ENCODE measurements at places on chromosomes 11 and 22. TPM values are rescaled to one million over a fixed set of nuclear protein-coding genes. Genes with fewer than 3 reads are reported as not detected.

Gene TBX10
- not detected for total RNA-seq

Gene GLB1L2
- total RNA-seq: 4.7 TPM

DNA sequence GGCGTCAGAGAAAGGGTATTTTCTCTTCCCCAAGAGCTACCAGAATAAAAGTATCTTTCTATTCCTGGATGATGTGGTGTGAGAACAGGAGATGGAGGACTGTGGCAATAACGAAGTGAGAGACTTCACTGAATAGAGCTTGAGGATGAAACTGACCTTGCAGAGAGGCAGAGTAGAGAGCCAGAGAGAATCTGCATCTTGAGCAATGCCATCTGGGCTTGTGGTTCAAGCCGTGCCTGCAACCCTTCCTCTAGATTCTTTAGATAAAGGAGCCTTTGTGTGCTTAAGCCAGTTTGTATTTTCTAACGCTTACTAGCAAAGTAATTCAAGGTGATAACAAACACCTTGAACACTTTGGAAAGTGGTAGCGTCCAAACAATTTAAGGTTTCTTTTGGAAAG lies 2.2 kb downstream of the ME3 start:
- H3K36me3 ChIP-seq: no peaks in the 10 kb centered on the region
- H3K4me1 ChIP-seq: peaks cover 59% of the 10 kb centered on the region
- no peak overlapping the region for H3K4me3 ChIP-seq
- DNase-seq: no peak
- peak overlapping the region; percentile 94 for H3K27ac ChIP-seq
- H3K27me3 ChIP-seq: peaks cover 5% of the 10 kb centered on the region

- no peaks in the 10 kb centered on the region for H3K36me3 ChIP-seq
- no peaks in the 10 kb centered on the region for H3K27me3 ChIP-seq
- no peak for DNase-seq
- H3K4me3 ChIP-seq: no peak overlapping the region
- no peak overlapping the region for H3K27ac ChIP-seq
These were observed 49.2 kb upstream of the TIMP3 start for GRCh38 chr22:32752326-32752725.

- DNase-seq: no peak
- peaks cover 37% of the 10 kb centered on the region for H3K4me1 ChIP-seq
- H3K4me3 ChIP-seq: no peak overlapping the region
- no peaks in the 10 kb centered on the region for H3K27me3 ChIP-seq
- no peaks in the 10 kb centered on the region for H3K36me3 ChIP-seq
These were observed 127.7 kb downstream of the MN1 start for GRCh38 chr22:27673839-27674238.

Measured in stomach (tissue), 19 donors.